Retina (tissue), 1 donor: ENCODE measurements at places on chromosomes 2 and 18.

DNA sequence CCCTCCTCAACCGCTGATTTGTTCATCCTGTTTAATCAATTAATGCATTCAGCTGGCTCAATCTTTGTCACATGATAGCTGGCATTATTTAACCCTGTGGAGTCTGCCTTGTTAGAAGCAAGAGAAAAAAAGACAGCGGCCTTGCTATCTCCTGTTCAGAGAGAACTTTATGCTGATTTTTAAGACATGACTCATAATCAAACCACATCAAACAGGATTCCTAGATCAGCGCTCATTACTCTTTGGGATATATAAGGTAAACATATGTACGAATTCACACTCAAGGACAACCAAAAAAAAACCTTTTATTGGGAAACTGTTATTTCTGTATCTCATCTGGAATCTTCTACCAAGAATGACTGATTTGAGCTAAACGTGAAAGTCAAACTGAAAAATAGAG, 195.1 kb downstream of the C1D start:
- DNase-seq: no peak

GRCh38 chr2:28539118-28539541, 43.3 kb downstream of the PLB1 start:
- DNase-seq: no peak

DNA sequence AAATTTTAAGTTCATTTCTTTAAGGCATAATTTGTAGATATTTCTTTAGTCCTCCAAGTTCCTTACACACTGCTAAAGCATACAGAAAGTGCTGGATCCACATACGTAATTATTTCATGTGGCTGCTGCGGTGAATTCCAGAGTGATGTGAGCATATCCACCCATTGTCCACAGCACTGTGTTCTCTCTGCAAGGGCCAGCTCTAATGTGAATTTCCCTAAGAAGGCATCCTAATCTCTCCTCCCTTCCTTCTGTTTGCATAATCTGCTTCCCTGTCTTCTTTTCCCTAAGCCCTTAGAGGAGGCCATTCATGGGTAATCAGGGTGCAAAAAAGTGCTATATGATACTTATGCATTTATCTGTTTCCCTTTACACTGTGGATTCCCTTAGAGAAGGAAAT, 57.2 kb downstream of the COBLL1 start:
- DNase-seq: no peak

GRCh38 chr2:195356026-195356425, 301.0 kb upstream of the SLC39A10 start:
- DNase-seq: no peak

- DNase-seq: no peak
Observed at GRCh38 chr2:182784058-182784706, 68.1 kb downstream of the DNAJC10 start.

- peak; percentile 15 for DNase-seq
Observed at GRCh38 chr2:180143633-180144337, 136.7 kb upstream of the CWC22 start.

DNA sequence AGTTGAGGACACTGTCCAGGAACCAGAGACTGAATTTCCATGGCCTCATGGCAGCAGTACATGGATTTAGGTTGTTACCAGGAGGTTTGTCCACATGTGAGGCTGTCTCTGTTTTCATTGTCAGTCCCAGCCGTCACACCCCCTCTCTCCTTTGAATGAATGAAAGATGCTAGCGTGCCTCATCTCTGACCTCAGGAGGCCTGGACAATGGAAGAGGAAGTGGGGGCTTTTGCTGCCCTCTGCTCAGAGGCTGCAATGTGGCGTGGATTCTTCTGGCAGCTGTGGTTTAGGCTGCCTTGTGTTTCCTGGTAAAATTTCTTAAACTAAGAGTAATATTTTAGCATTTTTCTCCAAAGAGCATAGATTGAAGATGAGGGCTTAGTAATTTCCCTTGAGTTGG, 47.5 kb downstream of the RAB31 start:
- peak; percentile 37 for DNase-seq

DNA sequence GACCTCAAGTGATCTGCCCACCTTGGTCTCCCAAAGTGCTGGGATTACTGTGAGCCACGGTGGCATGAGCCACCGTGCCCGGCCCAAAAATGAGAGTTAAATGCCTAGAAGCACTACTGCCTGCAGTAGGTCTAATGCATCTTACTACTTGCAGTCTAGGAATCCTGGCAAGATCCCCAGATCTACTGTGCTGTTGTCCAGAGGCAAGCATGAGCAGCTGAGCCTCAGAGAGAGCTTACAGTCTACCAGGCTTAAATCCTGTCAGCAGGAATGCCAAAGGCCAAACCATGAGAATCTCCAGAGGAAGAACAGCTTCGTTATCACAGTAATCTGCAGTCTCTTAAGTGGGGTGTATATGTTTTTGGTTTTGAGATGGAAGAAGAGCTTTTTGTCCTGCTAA, 54.4 kb downstream of the XRCC5 start:
- DNase-seq: no peak

- no peak for DNase-seq
Observed at GRCh38 chr2:185472574-185472973, 266.0 kb upstream of the FSIP2 start.

GRCh38 chr2:177098001-177098613, 114.5 kb upstream of the HNRNPA3 start:
- DNase-seq: no peak
